ENCODE measurements at places on chromosomes 16 and 17. TPM values are rescaled to one million over a fixed set of nuclear protein-coding genes. Genes with fewer than 3 reads are reported as not detected.

TMEM256 gene
- total RNA-seq: 51.6 TPM

GJC1 gene
- 60.9 TPM for total RNA-seq

CLEC18B gene
- total RNA-seq: 1.6 TPM

KRTAP4-16 gene
- total RNA-seq: not detected

SLC9A5 gene
- 1.4 TPM for total RNA-seq

CCDC40 gene
- 25.3 TPM for total RNA-seq

CES1 gene
- total RNA-seq: not detected

PLEKHM1 gene
- total RNA-seq: 59.5 TPM

GAN gene
- 14.4 TPM for total RNA-seq

PHKG2 gene
- total RNA-seq: 32.6 TPM
